ENCODE measurements at places on chromosomes 4 and X. TPM values are rescaled to one million over a fixed set of nuclear protein-coding genes. Genes with fewer than 3 reads are reported as not detected.

DNA sequence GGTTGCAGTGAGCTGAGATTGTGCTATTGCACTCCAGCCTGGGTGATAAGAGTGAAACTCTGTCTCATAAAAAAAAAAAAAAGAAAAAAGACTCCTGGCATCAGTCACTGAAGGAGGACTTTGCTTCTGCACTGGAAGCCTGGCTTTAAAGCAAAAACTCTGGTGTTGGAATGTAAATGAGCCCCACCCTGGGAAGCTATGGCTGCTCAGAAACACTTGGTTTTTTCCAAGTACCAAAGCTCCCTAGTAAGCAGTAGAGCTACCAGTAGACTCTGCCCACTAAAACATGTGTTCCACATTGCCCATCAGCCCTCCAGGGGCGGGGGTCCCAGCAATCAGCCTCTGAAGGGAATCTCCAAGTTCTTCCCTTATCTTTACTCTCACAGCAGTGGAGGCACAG is 154.4 kb downstream of the SHROOM3 start:
- peak; percentile 83 for DNase-seq

GRCh38 chr4:25002681-25003080 is 28.1 kb downstream of the LGI2 start:
- DNase-seq, result no peak

- DNase-seq, result no peak
Observed at GRCh38 chr4:153933915-153934687, 145.2 kb upstream of the SFRP2 start.

GPR173 gene
- total RNA-seq, result 3.3 TPM

DNA sequence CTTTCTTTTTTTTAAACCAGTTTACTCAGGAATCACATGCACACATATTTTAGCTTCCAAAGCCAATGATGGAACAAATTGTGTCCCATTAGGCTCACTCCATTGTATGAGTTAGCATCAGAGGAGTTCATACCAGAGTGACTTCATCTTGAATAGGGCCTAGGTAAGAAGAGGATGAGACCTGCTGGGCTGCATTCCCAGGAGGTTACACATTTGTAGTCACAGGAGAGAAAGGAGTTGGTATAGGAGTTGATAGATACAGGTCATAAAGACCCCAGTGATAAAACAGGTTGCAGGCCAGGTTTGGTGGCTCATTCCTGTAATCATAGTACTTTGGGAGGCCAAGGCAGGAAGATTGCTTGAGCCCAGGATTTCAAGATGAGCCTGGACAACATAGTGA is 9.3 kb downstream of the PDGFRA start:
- DNase-seq, result no peak

- DNase-seq, result no peak
Observed at GRCh38 chr4:185086053-185086452, 57.0 kb upstream of the SLC25A4 start.

- no peak for DNase-seq
Observed at GRCh38 chrX:72693477-72693876, 20.6 kb downstream of the PHKA1 start.

DNA sequence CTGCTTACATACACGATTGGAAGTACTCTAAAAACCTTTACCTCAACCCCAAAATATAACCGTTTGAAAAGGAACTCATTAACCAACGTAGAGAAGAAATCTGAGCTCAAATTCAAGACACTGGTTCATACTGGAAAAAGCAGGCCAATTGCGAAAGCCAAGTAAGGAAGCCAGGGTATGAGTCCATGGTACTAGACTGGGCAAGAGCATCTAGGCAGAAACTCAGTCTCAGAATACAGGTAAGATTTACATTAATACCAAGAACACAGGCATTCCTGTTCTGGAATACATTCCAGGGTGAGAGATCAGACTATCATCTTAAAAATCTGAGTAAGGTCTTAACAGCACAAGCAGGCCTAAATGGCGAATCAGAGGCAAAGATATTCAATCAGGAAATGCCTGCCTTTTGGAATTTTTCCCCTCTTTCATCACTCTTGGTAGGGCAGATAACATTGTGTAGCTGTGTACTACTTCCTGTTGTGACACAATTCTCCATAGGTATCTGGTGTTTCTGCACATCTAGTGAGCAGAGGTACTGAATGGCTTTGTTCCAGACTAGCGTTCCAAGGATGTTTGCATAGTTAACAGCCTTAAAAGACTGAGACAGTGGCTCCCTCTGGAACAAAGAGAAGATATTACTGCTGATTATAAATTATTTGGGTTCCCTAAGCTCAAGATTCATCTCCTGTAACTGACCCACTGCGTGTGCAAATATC is 311.3 kb downstream of the PCDH19 start:
- DNase-seq, result peak; percentile 23

NWD2 gene
- not detected for total RNA-seq

SLBP gene
- 51.9 TPM for total RNA-seq

DNA sequence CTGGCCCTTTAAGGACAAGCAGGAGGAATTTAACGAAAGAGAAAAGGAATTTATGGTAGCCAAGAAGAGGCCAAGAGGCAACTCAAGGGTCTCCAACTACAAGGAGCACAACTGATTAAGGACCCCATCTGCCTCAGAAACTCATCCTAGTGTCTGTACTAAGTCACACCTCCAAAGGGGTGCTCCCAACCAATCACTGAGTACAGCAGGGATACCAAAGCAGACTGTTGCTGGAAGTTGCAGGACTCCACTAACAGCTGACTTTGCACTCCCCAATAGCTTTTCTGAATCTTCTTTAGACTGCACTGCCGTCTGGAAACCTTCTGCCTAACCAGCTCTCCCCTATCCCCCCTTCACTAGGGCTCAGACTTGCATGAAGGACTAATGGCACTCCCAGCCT is 50.6 kb downstream of the ATP11C start:
- no peak for DNase-seq

DNA sequence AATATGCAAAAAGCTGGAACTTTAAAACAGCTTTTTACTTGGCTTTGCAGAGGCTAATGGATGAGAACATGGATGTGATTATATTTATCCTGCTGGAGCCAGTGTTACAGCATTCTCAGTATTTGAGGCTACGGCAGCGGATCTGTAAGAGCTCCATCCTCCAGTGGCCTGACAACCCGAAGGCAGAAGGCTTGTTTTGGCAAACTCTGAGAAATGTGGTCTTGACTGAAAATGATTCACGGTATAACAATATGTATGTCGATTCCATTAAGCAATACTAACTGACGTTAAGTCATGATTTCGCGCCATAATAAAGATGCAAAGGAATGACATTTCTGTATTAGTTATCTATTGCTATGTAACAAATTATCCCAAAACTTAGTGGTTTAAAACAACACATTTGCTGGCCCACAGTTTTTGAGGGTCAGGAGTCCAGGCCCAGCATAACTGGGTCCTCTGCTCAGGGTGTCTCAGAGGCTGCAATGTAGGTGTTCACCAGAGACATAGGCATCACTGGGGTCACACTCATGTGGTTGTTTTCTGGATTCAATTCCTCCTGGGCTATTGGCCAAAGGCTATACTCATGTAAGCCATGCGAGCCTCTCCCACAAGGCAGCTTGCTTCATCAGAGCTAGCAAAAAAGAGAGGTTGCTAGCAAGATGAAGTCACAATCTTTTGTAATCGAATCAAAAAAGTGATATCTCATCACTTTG is 15.6 kb downstream of the TLR8 start:
- no peak for DNase-seq

GRCh38 chrX:83469551-83469950 is 38.5 kb upstream of the POU3F4 start:
- DNase-seq, result peak; percentile 0

RGN gene
- 1.6 TPM for total RNA-seq

DNA sequence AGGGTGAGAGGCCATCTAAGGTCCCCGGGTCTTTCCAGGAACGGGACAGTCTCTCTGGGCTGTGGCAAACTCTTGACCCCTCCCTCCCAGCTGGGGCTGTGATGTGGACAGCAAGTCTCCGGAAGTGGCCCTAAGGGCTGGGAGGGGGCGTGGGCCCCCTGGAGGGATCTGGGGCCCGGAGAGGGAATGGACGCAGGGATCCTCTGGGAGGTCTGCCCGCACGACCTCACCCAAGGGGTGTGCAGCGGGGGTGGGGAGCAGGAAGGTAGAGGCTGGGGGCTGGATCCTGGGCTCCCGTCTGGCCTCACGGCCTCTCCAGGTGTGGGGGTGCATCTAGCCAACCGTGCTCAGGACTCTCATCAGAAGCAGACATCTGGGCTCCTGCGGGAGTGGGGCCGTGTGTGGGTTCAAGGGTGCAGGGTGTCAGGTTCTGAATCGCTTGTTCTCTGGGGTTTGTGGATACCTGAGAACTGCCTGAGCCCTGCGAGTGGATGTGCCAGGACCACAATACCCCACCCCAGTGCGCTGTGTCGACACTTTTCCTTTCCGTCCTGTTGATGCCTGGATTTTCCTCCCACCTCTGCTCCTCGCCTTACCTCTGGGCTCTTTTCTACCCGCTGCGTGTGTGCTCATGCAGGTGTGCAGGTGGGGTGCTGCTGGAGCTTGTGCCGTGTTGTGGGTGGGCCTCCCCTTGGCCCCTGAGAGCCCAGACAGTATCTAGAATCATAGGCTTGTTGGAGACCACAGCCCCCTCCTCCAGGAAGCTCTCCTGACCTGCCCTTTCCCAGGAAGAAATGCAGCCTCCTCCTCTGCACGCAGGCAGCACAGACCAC is 915 bp downstream of the CPZ start:
- DNase-seq, result no peak

FAAH2 gene
- total RNA-seq, result 12.0 TPM

Measured in renal cortical epithelial cell (primary cell).